Progenitor cell of endocrine pancreas (in vitro differentiated cells): ENCODE measurements at places on chromosomes 16 and 17.

DNA sequence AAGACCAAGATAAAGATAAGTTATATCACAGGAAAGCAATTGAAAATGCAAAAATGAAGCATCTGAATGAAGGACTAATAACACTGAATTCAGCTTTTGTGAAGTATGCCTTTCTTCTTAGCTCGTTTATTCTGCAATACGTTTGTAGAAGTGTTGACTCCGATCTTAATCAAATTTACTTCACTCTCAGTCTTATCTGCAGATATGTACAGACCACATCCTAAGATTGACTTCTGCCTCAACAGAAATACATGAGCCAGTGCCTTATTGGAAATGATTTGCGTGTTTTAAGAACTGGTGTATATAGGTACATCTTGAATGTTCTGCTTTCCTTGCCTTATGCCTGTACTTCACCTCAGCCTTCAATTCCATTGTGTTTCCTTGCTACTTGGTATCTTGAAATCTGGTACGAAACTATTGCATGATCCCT lies 1.3 kb downstream of the ATF7IP2 start:
- DNase-seq, result no peak

DNA sequence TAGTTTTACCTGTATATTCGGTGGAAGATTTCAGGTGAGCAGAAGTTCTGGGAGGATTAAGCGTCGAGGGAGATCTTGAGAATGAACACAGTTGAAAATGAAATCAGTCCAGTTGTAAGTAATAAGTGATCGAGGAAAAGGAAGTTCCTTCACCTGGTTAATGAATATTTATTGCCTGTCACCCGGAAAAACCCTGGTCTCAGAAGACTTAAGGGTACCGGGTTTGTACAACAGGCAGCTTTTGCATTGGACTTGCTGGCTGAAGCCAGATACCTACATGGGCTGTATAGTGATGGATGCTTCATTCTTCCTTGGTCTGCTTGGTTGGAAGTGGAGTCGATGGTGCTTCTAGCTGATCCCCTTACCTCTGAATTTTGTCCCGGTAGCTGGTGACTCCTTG lies 72.7 kb downstream of the PRKCA start:
- no peak for DNase-seq

DNA sequence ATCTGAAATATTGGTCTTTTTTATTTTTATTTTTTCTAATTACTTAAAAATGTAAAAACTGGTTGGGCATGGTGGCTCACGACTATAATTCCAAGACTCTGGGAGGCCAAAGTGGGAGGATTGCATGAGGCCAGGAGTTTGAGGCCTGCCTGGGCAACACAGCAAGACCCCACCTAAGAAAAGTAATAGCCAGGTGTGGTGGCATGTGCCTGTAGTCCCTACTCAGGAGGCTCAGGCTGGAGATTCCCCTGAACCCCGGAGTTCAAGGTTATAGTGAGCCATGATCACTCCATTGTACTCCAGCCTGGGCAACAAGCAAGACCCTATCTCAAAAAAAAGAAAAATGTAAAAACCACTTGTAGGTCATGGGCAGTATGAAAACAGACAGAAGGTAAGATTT lies 36.8 kb upstream of the CDH3 start:
- no peak for DNase-seq

- no peak for DNase-seq
These were observed 273.1 kb upstream of the CCL2 start for GRCh38 chr17:33981711-33982601.

GRCh38 chr16:74711938-74712337 lies 11.3 kb upstream of the MLKL start:
- no peak for DNase-seq

DNA sequence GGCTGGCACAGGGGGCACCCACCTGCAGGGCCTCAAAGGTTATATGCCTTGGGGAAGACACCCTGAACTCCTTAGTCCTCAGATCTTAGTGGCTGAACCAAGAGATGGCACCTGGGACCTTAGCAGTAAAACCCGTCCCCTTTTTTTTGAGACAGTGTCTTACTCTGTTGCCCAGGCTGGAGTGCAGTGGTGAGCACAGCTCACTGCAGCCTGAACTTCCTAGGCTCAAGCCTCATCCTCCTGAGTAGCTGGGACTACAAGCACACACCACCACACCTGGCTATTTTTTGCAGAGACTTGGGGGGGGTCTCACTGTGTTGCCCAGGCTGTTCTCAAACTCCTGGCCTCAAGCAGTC lies 237.2 kb downstream of the MRTFB start:
- no peak for DNase-seq

DNA sequence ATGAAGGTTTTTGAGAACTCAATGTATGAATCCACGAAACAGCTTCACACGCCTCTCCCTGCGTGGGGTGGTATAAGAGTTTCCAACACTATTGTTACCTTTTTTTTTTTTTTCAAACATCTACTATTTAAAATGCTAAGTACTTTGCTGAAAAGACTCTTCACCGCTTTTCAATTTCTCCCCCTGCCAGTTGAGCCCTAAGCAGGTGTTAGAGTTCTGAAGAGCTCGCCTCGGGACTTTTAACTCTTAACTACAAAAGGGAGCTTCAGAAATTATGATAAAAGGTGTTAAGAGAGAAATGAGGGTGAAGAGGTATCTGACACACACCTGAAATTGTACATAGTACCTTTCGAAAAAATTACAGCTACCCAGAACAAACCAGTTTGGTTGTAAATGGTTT lies 20.9 kb upstream of the PSMD7 start:
- DNase-seq, result no peak

DNA sequence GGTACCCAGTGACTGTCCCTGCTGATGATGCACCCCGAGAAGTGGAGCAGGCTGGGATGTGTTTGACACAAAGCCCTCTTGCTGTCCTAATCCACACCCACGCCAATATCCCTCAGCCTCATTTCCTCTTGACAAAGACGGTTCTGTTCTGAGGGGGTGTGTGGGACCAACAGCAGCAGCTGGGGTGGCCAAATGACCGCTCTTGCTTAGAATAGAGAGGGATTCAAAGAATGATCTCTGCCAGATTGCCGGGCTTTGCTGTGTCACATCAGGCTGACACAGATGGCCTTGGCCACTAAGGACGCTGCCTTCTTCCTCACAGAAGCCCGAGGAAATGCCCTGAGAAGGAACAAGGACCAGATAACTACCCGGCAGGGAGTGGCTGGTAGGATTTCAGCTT lies 250.7 kb downstream of the NTN1 start:
- DNase-seq, result no peak

DNA sequence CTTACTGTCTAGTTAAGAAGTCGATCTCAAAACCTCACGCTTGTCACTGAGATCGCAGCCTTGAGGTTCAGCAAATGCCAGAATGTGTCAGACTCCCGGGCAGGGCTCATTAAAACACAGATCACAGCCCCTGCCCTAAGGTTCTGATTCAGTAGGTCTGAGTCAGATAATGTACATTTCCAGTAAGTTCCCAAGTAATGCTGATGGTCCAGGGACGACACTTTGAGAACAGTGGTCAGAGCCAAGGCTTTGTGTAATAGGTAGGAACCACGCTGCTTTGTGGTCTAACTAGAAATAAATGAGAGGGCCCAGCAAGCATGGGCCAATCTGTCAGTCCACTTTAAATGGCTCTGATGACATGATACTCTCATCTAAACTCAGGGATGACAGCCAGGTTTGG lies 228.6 kb downstream of the ZFHX3 start:
- DNase-seq, result no peak

DNA sequence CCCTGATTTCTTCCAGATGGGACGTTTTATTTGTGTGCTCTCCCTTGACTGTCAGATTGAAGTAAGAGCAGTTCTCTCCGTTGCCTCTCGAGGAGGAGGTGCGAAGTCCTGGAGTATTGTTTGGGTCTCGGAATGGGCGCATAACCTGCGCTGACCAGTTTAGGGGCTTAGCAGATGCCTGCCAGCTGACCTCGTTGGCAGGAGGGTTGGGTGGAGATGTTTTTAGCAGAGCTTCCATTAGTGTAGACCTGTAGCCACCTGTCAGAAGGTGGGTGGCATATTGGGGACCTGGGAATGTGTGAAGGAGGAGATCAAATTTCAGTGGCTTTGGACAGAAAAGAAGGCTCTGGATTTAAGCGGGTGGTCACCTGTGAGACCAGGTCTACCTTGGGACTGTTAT lies 3.6 kb downstream of the RASD1 start:
- no peak for DNase-seq

GRCh38 chr16:7246578-7246977 lies 86.1 kb upstream of the RBFOX1 start:
- peak; percentile 48 for DNase-seq

DNA sequence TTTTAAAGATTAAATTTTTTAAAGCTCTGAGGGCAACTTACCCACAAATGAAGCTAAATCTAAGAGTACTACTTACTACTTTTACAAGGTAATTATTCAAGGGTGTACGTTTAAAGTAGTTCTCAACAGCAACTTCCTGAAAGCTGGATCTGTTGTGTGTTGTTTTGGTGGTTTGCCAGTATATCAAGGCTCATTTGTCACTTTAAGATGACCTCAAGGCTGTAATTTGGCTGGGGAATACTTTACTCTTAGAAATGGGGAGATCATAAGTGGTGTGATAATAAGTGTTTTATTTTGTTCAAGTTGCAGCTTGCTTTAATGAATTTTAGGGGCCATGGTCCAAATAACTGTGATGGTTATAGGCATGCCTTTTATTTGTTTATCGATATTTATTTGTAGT lies 30.4 kb downstream of the AP2B1 start:
- DNase-seq, result no peak

DNA sequence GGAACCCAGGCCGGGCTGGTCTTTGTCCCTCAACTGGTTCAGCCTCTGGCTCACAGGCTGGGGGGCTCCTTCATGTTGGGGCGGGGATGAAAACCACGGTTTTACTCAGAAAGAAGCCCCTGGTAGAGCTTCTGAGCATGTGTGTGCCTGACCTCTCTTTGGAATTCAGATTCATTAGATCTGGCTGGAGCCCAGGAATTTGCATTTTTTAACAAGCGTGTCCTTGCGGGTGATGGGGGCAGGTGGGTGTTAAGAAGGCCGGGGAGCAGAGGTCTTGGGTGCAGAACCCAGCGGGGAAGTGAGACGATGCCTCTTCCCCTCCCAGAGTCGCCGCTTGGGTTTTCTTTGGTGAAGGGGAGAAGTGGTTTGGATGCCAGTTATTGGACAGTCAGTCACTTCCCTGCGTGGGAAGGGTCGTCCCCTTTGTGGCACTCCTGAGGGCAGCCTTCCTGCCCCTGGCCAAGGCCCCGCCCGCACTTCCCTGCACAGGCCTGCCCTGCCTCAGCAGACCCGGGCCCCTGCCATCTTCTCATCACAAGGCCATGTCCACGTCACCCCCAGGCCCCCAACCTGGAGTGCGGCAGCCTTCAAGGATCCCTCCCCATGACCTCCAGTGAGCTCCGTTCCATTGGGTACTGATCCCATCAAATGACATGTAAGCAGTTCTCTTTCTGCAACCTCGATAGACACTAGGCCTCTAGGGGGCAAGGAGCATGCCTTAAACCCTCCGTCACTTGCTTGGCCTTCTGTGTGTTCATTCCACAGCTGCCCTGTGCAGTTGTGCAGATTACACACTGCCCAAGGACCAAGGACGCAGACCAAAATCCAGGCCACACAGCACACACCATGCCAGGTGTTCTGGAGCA lies 177.7 kb upstream of the CIBAR2 start:
- no peak for DNase-seq

- DNase-seq, result no peak
These were observed 108.5 kb upstream of the RCVRN start for GRCh38 chr17:10013365-10014112.

DNA sequence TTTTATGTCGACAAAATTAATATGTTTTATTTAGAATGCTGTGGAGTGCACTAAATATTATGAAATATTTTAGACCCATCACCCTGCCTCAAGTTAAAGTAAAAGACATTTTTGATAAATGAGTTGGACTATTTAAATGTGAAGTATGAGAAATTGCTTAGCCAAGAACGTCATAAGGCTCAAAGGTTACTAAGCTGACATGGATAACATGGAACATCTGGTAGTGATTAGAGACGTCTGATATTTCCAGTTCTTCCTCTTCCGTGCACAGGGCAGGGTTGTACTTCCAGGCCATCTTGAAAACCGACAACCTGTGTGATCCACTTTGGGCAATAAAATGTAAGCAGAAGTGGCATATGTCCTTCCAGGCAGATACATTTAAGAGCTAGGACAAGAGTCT lies 7.2 kb upstream of the CCL8 start:
- DNase-seq, result no peak

GRCh38 chr16:2157480-2158261 lies 2.1 kb downstream of the TRAF7 start:
- DNase-seq, result no peak

GRCh38 chr17:57234739-57235092 lies 21.6 kb upstream of the MSI2 start:
- DNase-seq, result no peak

DNA sequence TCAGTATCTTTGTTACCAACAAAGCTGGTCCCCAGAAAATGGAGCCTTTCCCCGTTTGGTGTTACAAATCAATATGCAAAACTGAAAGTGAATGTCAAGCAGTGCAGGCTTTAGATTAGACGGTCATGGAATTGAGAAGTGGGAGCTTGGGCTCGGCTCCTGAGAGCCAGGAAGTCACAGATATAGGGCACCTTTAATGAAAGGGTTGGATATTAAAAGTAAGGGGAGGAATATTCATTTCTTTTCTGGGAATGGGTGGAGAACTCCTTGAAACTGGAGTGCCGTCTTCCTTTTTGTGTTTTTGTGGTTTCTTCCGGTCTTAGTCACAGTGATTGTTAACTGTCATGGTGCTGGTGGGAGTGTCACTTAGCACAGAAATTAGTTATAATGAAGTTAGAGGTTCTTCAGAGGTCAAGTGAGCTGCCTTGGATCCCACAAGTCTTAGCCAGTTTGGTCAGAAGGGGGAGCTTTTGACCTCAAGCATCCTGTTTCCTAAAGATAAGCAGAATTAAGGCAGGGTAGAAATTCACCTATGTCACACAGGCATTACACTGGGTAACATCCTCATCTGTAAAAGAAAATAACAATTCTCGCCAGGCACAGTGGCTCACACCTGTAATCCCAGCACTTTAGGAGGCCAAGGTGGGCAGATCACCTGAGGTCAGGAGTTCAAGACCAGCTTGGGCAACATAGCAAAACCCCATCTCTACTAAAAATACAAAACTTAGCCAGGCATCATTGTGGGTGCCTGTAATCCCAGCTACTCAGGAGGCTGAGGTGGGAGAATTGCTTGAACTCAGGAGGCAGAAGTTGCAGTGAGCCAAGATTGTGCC lies 9.6 kb upstream of the EIF1 start:
- no peak for DNase-seq

DNA sequence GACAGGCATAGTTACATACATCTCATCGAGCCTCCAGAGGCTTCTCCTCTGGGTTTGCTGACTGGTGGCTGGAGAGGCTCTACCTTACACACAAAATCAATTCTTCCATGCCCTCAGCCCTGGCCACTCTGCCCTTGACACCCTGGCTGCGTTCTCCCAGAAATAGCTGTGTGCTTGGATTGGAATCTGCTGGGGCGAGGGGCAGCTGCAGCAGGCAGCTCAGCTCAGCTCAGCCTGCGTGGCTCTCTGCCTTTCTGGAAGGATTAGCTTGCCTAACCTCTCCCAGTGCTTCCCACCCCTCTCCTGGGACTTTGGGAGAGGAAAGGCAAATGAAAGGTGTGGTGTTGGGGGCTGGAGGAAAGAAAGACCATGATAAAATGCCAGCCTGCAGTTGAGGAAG lies 216.1 kb downstream of the ENGASE start:
- no peak for DNase-seq
